ENCODE measurements at places on chromosomes 12 and 14.

DNA sequence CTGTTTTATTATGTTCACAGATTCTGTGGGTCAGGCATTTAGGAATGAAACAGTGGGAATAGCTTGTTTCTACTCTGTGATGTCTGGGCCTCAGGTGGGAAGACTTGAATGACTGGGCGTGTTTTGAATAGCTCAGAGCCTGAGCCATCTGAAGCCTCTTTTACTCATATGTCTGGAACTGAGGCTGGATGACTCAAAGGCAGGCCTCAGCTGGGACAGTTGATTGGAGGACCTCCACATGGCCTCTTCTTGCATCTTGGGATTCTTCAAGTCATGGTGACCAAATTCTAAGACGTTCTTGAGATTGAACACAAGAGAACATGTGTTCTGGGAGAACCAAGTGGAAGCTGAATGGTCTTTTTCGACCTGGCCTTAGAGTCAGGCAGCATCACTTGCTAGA is 45.8 kb upstream of the TBX3 start:
- no peak for DNase-seq

- DNase-seq = no peak
These were observed 409.1 kb downstream of the TMEM132D start for GRCh38 chr12:129494766-129495165.

- no peak for DNase-seq
These were observed 52.8 kb downstream of the PTHLH start for GRCh38 chr12:27919671-27920235.

DNA sequence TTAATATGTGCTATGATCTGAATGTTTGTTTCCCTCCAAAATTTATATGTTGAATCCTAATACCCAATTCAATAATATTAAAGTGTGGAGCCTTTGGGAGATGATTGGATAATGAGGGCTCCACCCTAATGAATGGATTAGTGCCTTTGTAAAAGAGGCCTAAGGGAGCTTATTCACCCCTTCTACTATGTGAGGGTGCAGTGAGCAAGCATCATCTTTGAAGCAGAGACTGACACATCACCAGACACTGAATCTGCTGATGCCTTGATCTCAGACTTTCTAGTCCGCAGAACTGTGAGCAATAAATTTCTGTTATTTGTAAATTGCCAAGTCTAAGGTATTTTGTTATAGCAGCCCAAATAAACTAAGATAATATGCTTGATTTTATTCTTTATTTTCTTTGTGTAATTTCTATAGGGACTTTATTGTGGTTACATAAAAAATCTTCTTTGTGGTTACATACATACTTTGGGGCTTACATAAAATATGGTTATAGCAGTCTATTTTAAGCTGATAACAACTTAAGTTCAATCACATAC is 131.1 kb upstream of the SLC38A2 start:
- DNase-seq = no peak

DNA sequence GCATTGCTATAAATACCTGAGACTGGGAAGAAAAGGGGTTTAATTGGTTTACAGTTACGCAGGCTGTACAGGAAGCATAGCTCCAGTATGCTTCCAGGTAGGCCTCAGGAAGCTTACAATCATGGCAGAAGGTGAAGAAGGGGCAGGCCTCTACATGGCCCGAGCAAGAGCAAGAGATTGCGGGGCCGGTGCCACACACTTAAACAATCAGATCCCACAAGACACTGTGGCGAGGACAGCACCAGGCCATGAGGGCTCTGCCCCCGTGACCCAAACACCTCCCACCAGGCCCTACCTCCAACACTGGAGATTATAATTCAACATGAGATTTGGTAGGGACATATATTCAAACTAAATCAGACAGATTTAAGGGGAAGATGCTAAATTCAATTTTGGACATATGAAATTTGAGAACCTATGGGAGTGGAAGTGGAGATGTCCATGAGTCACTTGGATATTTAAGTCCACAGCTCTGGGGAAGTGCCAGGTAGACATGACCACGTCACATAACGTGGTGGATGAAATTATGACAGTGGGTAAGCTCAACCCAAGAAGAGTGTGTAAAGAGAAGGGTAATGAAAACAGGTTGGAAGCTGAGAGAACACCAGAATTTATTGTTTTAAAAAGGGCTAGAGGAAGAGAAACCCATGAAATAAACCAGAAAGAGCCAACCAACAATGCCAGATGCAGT is 1.5 kb upstream of the LTA4H start:
- no peak for DNase-seq

GRCh38 chr14:56862836-56863235 is 52.6 kb upstream of the OTX2 start:
- DNase-seq = no peak

- DNase-seq = no peak
These were observed 39.1 kb downstream of the NT5DC3 start for GRCh38 chr12:103801709-103802585.

DNA sequence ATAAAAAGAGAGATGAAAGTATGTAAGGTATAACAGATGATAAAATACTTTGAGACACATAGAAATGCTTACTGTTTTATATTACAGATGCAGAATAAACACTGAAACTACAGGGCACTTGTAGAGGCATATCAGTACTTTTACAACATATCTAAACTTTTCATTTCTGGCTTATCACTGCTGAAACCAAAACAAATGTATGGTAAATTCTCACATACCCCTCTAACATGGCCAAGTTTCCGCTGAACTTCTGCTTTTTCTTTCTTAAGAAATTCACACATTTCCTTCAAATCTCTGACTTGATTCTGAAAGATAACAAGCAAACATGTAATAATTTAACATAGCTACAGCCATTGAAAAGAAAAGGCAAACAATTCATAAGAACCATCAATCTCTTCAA is 33.3 kb upstream of the C12orf50 start:
- no peak for DNase-seq

- DNase-seq = peak; percentile 72
These were observed 165.8 kb downstream of the MON2 start for GRCh38 chr12:62632411-62632918.

DNA sequence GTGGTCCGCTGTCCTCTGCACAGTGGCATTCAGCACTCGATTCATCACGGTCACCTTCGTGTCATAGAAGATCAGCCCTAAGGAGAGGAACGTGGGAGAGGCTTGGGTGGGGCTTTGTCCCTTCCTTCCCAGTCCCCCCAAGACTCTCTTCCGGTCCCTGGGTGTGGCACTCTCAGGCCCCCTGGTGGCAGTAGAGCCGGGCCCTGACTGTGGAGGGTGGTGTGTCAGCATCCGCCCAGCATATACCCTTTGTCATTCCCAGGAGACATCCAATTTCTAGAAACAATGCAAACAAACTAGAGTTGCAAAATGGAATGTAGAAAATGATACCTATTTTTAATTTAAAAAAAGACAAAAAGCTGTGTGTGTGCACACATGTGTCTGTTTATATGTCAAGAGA is 45.0 kb downstream of the TRAFD1 start:
- peak; percentile 60 for DNase-seq

DNA sequence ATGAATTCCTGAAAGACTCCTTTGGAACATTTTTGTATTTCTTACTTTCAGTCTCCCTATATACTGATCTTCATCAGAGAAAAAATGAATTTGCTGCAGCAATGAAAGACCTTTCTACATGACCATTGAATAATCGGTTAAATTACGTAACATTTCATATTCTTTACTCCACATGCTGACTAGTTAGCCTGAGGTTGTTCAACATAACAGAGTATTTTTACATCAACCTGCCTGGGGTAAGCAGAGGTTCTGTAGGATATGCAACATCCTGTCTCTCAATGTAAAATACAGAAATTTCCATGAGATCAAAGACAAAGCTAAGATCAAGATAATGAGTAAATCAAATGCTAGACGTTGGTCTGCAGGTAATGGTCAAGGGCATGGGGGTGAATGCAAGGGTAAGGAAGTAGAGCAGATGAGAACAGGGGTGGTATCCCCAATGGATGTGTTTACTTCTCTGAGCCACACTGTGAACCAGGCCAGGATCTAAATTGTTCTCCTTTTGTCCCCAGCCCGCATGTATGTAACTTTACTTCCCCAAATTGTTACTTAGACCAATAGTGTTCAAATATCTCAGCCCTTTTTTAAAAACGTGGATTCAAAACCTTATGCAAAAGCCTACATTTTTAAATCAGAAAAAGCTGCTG is 45.4 kb downstream of the DUSP6 start:
- no peak for DNase-seq

- DNase-seq = no peak
These were observed 678 bp downstream of the INF2 start for GRCh38 chr14:104689881-104690711.

- no peak for DNase-seq
These were observed 83.2 kb upstream of the SLC38A2 start for GRCh38 chr12:46455648-46456352.

GRCh38 chr12:53219292-53219955 is 12.4 kb upstream of the ITGB7 start:
- DNase-seq = no peak

DNA sequence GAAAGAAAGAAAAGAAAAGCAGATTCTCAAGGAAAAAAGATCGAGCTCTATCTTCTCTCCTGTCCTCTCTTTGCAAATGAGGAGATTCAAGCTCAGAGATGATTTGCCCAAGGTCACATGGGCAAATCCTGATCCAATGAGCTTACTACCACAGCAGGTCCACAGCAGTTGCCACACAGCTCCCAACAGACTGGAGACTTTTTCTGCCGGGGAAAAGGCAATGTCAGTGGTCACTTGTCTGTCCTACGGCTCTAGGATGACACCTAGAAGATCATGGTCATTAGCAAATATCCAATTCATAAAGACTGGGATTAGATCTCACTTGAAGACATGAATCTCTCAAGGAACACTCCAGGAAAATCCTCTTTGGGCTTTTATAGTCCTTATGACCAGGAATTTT is 58.8 kb downstream of the TTC7B start:
- DNase-seq = no peak

DNA sequence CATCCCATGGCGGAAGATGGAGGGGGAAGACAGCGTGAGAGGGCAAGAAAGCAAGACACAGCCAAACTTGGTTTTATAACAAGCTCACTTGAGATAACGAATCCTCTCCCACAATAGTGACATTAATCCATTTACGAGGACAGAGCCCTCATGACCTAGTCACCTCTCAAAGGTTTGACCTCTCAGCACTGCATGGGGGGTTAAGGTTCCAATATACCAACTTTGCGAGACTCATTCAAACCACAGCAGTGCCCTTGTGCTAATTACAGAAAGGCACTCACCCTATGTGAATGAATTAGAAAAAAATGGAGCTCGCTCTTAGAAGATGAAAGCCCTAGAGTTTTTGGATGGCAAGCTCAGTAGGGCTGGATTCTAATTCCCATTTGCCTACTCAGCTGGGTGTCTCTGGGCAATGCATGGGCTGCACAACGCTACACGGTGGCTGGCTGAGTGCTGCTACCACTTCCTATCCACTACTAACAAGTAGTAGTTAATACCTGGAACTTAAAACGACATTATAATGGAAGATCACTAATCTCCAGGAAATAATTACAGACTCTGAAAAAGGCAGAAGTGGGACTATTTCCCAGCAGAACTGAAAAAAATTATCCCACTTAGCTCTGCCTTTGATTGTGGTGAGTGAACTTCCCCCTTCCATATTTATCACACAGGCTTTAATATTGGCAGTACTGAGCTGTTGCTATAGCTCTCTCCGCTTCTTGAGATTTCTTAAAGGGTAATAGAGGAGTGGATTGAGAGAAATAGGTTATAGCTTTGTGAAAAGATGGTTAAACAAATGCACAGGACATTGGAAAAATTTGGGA is 27.5 kb downstream of the TESPA1 start:
- no peak for DNase-seq

GRCh38 chr12:26736563-26737486 is 96.2 kb downstream of the ITPR2 start:
- no peak for DNase-seq

DNA sequence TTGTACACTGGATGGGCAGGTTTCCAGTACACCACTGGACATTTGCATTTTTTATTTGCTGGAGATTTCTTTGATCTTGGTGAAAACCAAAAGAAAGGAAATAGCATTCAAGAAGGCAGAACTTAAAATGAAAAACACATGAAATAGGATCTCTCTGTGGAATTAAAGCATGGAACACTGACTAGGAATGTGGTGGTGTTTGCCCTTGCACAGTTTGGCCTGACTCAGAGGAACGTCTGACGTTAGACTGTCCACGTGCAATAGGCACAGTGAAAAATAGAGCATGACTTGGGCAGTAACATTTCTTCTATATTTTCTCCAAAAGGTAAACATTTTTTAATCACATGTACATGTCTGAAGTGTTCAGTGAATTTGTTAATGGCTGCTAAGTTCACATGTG is 474.1 kb upstream of the PRICKLE1 start:
- no peak for DNase-seq

DNA sequence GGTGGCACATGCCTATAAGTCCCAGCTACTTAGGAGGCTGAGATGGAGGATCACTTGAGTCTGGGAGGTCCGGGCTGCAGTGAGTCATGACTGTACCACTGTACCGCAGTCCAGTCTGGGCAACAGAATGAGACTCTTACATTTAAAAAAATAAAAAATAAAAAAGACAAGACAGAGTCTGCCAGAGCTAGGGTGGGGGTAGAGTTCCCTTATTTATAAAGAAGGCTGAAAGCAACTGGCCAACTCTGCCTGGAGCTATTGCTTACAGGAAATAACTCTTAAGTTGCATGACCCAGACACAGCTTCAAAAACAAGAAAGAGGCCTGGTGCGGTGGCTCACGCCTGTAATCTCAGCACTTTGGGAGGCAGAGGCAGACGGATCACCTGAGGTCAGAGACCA is 31.5 kb downstream of the NUMB start:
- no peak for DNase-seq

GRCh38 chr12:3364661-3365462 is 126.1 kb upstream of the PRMT8 start:
- DNase-seq = no peak

GRCh38 chr12:82203086-82203485 is 155.1 kb downstream of the CCDC59 start:
- DNase-seq = no peak

GRCh38 chr12:80769553-80770140 is 52.9 kb downstream of the MYF5 start:
- DNase-seq = peak; percentile 30

DNA sequence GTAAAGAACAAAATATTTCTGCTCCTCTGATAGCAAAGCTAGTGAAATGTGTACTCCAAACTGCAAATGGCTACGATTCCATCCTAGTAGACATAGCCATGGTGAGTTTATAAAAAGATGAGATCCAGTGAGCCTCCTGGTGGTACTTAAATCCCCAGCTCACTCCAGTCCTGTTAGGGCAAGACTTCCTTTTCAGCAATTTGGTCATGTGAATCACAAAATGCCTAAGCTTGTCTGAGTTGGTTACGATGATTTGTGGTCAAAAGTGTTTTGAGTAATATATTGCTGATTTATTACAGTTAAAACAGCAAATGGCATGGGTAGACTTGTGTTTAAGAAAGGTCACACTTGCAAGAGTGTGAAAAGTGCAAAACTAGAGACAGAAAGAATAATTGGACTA is 102.7 kb upstream of the NAV3 start:
- no peak for DNase-seq
